ENCODE measurements at places on chromosomes 4 and X.

- no peak for DNase-seq
Measured at GRCh38 chr4:137960371-137961050, 281.6 kb downstream of the SLC7A11 start.

DNA sequence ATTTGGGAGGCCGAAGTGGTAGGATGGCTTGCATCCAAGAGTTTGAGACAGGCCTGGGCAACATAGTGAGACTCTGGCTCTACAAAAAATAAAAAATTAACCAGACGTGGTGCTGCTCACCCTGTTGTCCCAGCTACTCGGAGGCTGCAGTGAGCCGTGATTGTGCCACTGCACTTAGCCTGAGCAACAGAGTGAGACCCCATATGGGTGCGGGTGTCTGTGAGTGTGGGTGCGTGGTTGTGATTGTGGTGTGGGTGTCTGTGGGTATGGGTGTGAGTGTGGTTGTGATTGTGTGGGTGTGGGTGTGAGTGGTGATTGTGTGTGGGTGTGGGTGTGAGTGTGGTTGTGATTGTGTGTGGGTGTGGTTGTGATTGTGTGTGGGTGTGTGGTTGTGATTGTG, 114.6 kb downstream of the UBE2K start:
- no peak for DNase-seq

DNA sequence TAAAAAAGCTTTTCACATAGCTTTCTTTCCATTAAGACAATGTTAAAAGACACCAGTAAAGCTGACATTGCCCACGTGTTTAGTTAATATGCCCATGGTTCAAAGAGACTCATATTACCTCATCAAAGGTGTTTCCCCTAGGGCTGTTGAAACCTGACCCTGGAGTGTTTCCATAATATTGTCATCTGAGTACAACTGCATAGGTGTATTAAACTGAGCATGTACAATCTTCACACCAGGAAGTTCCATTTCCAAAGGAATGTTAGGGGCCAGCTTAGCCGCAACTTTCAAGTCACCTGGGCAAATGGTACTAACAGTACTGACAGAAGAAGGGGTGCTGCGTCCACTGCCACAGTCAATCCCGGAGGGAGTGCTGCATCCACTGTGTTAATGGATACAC, 27.1 kb downstream of the PDLIM3 start:
- DNase-seq, result no peak

DNA sequence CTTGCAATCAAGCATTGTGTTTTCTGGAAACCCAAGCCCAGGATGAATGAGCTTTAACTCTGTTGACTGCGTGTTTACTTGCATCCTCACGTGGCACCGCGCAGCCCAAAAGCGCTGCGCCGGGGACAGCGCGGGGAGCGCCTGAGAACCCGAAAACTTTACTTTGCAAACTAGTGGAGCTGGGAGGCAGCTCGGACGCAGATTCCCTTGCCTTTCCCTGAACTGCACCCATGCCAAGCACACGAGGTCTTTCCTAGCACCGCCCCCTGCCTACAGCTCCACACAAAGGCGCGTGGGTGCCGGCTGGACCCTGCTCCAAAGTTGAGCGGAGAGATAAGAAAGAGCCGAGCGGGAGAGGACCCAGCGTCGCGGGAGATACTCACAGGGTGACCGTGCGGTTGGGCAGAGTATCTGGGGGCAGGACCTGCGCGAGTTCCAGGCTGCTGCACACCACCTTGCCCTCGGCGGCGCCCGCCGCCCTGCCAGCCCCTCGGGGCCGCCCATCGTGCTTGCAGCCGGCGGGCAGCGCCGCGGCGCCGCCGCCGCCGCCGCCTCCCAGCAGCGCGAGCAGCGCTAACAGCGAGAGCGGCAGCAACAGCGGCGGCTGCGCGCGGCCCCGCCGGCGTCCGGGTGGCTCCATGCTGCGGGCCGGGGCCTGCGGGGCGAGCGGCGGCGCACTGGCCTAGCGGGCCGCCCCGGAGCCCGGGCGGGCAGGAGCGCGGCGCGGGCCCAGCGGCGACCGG, 550 bp downstream of the ADGRA3 start:
- DNase-seq, result peak; percentile 6

GRCh38 chr4:4865705-4866123, 6.2 kb downstream of the MSX1 start:
- no peak for DNase-seq

DNA sequence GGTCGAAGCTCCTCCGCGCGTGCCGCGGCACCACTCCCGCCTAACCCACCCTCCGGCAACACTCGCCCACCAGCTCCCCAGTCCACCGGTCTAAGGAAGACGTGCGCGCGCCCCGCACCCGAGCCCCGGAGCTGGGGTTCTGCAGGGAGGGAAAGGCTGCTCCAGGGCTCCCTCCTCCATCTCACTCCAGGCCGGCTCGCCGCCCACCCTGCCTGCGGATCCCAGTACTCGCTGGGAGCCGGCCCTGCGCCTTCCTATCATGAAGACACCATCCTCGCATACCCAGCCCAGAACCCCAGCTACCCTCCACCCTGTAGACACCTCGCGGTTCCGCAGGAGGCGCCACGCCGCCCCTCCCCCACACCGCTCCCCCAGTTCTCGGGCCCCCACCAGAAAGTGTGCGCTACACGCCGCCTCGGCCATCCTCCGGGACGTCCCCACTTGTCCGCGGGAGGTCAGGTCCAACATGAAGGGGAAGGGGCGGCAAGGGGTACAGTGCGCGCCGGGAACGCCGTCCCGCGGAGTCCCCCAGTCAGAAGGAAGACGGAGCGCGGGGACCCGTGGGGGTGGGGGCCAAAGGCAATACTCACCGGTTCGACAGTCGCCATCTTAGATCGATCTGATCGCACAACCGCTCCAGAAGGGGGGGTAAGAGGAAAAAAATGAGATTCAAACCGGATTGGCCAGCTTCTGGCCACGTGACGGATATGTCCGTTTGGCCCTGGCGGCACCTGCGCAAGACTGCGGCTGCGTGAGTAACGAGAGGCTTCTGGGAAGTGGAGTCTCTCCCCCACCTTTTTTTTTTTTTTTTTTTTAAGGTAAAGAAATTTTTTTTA, at the start of gene EIF4E:
Gene EIF4E (minus strand): TSS at position 629 of the 836 bp plus-strand sequence. CDS start 21 bp downstream, at position 608.
- DNase-seq, result peak; percentile 90

DNA sequence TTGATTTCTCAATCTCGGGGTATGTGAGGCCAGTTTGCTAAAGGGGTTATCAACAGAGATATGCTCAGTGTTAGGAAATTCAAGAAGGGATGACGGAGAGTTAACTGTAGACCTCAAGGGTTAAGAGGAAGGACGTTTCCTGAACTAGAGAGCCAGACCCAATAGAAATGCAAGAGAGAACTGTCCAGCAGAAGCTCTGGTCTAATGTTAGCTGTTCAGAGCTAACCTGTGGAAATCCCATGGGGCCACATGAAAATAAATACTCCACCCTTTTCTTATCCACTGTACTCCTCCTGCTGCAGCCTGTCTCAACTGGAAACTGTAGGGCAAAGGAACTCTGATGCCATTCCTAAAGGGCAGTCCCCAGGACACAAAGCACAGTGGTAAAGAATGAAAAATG, 274.3 kb downstream of the DMD start:
- no peak for DNase-seq

Measured in stimulated activated CD4-positive, alpha-beta T cell treated with anti-CD3 and anti-CD28 coated beads, Interleukin-15, amount 100 ng/mL, for 48 hours (primary cell).